ENCODE measurements at places on chromosomes 4 and X.

DNA sequence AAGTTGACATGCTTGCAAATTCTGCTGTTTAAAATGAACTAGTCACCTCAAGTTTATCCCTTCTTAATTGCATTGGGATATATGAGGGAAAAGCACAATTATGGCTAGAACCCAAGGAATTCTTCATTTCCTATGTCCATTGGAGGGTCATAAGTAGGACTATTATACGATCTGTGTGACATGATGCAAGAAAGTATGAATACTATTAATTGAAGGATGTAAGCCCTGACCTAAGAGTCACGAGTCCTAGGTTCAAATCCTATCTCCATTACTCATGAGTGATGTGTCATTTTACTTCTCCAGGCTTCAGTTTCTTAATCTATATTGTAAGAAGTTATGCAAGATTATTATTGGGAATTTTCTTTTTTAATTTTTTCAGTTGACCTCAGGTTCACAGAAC is 542.9 kb upstream of the GRIA3 start:
- no peak for DNase-seq

DNA sequence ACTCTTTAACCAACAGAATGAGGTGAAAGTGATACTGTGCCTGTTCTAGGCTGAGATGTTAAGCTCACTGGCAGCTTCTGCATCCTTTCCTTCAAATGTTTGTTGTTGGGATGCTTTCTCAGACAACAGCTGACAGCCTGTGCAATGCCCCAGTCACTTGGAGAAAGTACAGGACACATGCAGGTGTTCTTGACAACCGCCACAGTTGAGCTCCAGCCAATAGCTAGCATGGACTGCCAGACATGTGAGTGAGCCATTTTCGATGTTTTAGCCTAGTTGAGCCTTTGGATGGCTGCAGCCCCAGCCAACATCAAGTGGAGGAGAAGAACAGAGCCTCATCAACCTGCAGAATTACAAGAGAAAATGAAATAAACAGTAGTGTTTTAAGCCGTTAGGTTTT is 94.1 kb upstream of the PPP3CA start:
- no peak for DNase-seq

GRCh38 chrX:9518889-9519288 is 54.0 kb downstream of the TBL1X start:
- no peak for DNase-seq

DNA sequence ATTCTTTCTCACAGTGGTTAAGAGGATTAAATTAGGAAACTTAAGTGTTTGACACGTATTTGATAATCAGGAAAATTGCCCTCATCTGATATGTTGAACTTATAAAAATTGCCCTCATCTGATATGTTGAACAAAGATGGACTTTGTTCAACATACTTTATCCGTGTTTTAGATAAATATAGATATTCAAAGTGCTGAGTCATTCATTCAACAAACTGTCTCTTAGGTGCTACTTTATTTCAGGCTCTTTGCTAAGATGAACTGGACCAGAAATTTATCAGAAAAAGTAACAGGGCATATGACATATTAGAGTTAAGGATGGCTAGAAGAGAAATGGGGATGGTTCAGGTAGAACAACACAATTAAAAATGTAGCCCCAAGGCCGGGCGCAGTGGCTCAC is 81.7 kb downstream of the IL1RAPL1 start:
- no peak for DNase-seq

DNA sequence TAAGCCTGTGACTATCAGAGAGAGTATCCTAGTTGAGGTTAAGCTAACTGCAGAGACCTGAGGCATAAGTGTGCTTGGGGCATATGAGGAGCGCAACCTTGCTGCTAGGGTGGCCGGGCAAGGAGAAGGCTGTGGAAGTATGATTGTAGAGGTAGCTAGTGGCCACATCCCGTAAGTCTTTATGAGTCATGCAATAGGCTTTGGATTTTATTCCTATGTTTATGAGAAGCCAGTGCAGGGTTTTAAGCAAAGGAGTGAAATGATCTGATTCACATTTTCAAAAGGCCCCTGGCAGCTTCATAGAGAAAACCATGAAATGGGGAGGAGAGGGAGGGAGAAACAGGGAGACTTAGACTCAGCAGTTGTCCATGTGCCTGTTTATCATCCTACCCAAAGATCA is 92.1 kb upstream of the WDFY3 start:
- DNase-seq, result no peak

GRCh38 chr4:87805971-87806370 is 6.6 kb downstream of the IBSP start:
- no peak for DNase-seq

All from H1 (cell line).